ENCODE measurements at places on chromosomes 12 and 14. TPM values are rescaled to one million over a fixed set of nuclear protein-coding genes. Genes with fewer than 3 reads are reported as not detected.

- H3K36me3 ChIP-seq = no peaks in the 10 kb centered on the region
- no peak for DNase-seq
- peaks cover 8% of the 10 kb centered on the region for H3K27me3 ChIP-seq
- no peaks in the 10 kb centered on the region for H3K4me1 ChIP-seq
- H3K27ac ChIP-seq = no peak overlapping the region
Observed at GRCh38 chr14:57025456-57025855, 215.2 kb upstream of the OTX2 start.

Gene MANSC4
- not detected for total RNA-seq

Gene RND1
- total RNA-seq = 3.1 TPM

DNA sequence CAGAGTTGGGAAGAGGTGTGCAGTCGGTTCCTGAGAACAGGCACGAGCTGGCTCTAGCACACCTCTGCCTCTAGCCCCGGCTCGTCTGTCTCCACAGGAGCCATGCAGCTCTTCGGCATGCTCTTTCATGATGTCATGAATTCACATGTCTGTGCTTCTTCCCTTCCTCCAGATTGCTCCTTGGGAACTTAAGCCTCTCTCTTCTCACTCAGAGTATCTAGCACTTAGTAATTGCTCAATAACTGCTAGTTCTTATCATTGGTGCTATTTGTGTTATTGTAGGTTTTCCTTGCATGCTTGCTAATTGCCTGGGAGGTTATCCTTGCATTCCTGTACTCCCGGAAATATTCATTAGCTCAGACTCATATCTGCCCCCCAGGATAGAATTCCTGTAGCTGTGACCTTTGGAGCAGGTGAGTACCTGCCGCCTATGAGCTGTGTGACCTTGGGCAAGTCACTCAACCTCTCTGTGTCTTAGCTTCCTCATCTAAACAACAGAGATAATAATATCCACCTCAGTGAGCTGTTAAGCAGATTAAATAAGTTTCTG is 19.5 kb downstream of the FAM181A start:
- H3K4me1 ChIP-seq = peaks cover 11% of the 10 kb centered on the region
- no peak overlapping the region for H3K27ac ChIP-seq
- H3K36me3 ChIP-seq = peaks cover 8% of the 10 kb centered on the region
- no peak overlapping the region for H3K4me3 ChIP-seq

- peaks cover 31% of the 10 kb centered on the region for H3K4me1 ChIP-seq
- no peaks in the 10 kb centered on the region for H3K27me3 ChIP-seq
- H3K36me3 ChIP-seq = peaks cover 78% of the 10 kb centered on the region
- H3K4me3 ChIP-seq = no peak overlapping the region
- no peak for DNase-seq
Observed at GRCh38 chr12:31890295-31891285, 68.6 kb upstream of the RESF1 start.

Gene ALG10
- total RNA-seq = 20.6 TPM

GRCh38 chr12:70180130-70180529 is 63.1 kb upstream of the CNOT2 start:
- no peaks in the 10 kb centered on the region for H3K36me3 ChIP-seq
- no peak for DNase-seq
- peaks cover 6% of the 10 kb centered on the region for H3K27me3 ChIP-seq
- H3K27ac ChIP-seq = no peak overlapping the region
- H3K4me3 ChIP-seq = no peak overlapping the region

Gene KERA
- not detected for total RNA-seq

Gene CFAP54
- 0.52 TPM for total RNA-seq

GRCh38 chr14:50828721-50829488 is 2.1 kb downstream of the NIN start:
- peak overlapping the region; percentile 84 for H3K27ac ChIP-seq
- H3K4me3 ChIP-seq = peak overlapping the region; percentile 96
- H3K27me3 ChIP-seq = no peaks in the 10 kb centered on the region
- H3K4me1 ChIP-seq = peaks cover 67% of the 10 kb centered on the region
- no peak for DNase-seq

Gene CISTR
- total RNA-seq = not detected

GRCh38 chr12:43406801-43407200 is 145.2 kb downstream of the ADAMTS20 start:
- H3K27me3 ChIP-seq = no peaks in the 10 kb centered on the region
- H3K36me3 ChIP-seq = no peaks in the 10 kb centered on the region

Gene TUBA1A
- 54.3 TPM for total RNA-seq

GRCh38 chr12:56763753-56764657 is 881 bp downstream of the HSD17B6 start:
- no peaks in the 10 kb centered on the region for H3K4me1 ChIP-seq
- H3K27me3 ChIP-seq = no peaks in the 10 kb centered on the region
- H3K27ac ChIP-seq = no peak overlapping the region

- H3K27me3 ChIP-seq = peaks cover 4% of the 10 kb centered on the region
- peaks cover 3% of the 10 kb centered on the region for H3K36me3 ChIP-seq
- peak; percentile 59 for DNase-seq
- H3K4me1 ChIP-seq = peaks cover 3% of the 10 kb centered on the region
- H3K4me3 ChIP-seq = no peak overlapping the region
Observed at GRCh38 chr12:2944401-2945047, 14.7 kb upstream of the TEAD4 start.

- H3K27ac ChIP-seq = peak overlapping the region; percentile 99
- peak; percentile 82 for DNase-seq
- H3K4me3 ChIP-seq = peak overlapping the region; percentile 75
- H3K27me3 ChIP-seq = no peaks in the 10 kb centered on the region
Observed at GRCh38 chr12:120012067-120012621, 23.1 kb downstream of the BICDL1 start.

GRCh38 chr14:25518364-25518763 is 468.4 kb upstream of the STXBP6 start:
- H3K27ac ChIP-seq = no peak overlapping the region
- no peak overlapping the region for H3K4me3 ChIP-seq
- no peaks in the 10 kb centered on the region for H3K36me3 ChIP-seq
- no peak for DNase-seq

DNA sequence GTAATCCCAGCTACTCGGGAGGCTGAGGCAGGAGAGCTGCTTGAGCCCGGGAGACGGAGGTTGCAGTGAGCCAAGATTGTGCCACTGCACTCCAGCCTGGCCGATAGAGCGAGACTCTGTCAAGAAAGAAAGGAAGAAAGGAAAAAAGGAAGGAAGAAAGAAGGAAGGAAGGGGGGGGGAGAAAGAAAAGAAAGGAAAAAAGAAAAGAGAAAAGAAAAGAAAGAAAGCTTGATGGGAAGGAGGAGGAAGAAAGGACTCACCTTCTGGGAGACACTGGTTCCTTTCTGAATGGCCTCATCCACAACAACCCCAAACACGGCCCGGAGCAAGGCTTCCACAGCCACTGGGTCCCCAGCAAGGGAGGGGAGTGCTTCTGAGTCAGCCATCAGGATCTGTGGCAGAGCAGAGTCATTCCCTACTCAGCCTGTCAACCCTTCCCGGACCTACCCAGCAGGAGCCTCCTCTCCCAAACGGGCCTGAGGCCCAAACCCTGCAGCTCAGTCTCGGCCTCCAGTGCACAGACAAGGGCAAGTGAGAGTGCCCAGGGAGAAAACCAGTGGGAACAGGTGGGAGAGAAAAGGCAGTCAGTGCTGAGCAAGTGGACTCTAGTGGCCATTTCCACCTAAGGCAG is 7.3 kb upstream of the ZNF740 start:
- no peak overlapping the region for H3K27ac ChIP-seq
- no peak overlapping the region for H3K4me3 ChIP-seq
- H3K36me3 ChIP-seq = no peaks in the 10 kb centered on the region
- no peak for DNase-seq
- no peaks in the 10 kb centered on the region for H3K27me3 ChIP-seq
- peaks cover 4% of the 10 kb centered on the region for H3K4me1 ChIP-seq

Gene ART4
- total RNA-seq = not detected

Gene TFCP2
- total RNA-seq = 33.4 TPM

Gene KRT79
- total RNA-seq = 0.95 TPM

GRCh38 chr14:37932481-37932880 is 275.2 kb upstream of the SSTR1 start:
- H3K27ac ChIP-seq = no peak overlapping the region
- no peak overlapping the region for H3K4me3 ChIP-seq
- no peak for DNase-seq
- no peaks in the 10 kb centered on the region for H3K4me1 ChIP-seq
- peaks cover 9% of the 10 kb centered on the region for H3K27me3 ChIP-seq

Gene TAS2R46
- 0.48 TPM for total RNA-seq

Gene GALC
- 8.6 TPM for total RNA-seq

DNA sequence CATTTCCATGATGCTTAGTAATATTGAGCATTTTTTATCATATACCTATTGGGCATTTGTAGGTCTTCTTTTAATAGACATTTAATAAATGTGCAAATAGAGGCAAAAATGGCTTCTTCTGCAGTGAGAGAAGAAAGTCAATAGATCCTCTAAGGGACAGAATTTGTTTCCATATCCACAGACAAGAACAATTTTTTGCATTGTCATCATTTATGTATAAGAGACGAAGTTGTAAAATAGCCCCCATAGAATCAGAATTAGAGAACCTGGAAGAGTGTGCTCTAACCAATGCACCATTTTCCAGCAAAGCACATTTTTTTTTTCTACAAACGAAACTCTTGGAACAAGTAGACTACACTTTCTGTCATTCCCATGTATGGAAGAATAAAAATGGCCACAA is 365.1 kb upstream of the PDE3A start:
- no peak overlapping the region for H3K4me3 ChIP-seq
- H3K36me3 ChIP-seq = no peaks in the 10 kb centered on the region

DNA sequence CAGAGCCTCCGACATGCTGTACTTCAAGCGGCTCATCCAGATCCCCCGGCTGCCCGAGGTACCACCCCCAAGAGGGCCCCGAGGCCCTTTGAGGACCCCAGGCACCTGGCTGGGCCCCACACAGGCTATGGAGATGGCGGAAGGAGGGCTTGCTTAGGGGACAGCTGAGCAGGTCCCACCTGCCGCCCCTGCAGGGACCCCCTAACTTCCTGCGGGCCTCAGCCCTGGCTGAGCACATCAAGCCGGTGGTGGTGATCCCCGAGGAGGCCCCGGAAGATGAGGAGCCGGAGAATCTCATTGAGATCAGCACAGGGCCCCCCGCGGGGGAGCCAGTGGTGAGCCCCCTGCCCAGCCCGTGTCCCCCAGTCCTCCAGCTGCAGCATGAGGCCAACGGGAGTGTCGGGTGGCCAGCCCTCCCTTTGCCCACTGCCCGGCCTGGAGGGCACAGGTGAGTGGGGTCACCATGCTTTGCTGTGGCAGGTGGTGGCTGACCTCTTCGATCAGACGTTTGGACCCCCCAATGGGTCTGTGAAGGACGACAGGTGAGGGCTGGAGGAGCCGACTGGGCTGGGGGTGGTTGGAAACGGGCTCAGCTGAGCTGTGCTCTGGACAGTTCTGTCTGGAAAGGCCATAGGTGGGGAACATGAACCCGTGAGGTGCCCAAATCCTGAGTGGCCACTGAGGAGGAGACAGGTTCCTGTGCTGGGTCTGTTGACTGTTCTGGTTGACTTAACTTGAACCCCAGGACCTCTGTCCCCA is 20.0 kb downstream of the HIP1R start:
- no peaks in the 10 kb centered on the region for H3K4me1 ChIP-seq
- H3K36me3 ChIP-seq = no peaks in the 10 kb centered on the region
- no peak for DNase-seq
- no peaks in the 10 kb centered on the region for H3K27me3 ChIP-seq
- no peak overlapping the region for H3K27ac ChIP-seq

DNA sequence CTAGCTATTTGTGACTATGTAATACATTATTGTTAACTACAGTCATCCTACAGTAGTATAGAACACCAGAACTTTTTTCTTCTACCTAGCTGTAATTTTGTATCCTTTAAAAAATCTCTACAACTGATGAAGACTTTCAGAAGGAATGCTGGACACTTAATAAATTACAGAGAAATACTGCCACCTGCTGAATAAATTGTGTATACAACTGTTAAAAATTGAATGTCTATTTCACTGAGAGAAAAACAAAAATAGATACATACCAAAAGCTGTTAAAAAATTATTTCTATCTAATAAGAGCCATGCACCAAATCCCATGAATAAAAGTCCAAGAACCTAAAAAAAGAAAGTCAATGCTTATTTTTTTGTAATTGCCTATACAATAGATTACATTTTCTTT is 6.6 kb downstream of the TSPAN19 start:
- no peak overlapping the region for H3K27ac ChIP-seq
- no peak overlapping the region for H3K4me3 ChIP-seq
- H3K4me1 ChIP-seq = no peaks in the 10 kb centered on the region
- peaks cover 4% of the 10 kb centered on the region for H3K27me3 ChIP-seq
- DNase-seq = no peak

Gene BTG1
- total RNA-seq = 147 TPM

Gene STXBP6
- not detected for total RNA-seq

- H3K27ac ChIP-seq = peak overlapping the region; percentile 93
- peaks cover 79% of the 10 kb centered on the region for H3K4me1 ChIP-seq
- H3K4me3 ChIP-seq = peak overlapping the region; percentile 100
- no peak for DNase-seq
- H3K27me3 ChIP-seq = peaks cover 4% of the 10 kb centered on the region
Observed at GRCh38 chr12:6957741-6958608, 6.8 kb downstream of the PTPN6 start.

DNA sequence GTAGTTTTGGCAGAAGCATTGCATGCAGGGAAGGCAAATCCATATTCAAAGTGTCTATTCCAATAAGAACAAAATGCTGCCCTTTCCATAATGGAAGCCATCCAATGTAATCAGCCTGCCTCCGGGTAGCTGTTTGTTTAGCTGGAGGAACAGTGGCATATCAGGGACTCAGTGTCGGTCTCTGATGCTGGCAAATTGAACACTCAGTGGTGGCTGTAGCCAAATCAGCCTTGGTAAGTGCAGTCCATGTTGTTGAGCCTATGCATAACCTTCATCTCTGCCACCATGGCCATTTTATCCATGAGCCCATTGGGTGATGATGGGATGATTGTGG is 147.8 kb upstream of the MAX start:
- no peaks in the 10 kb centered on the region for H3K27me3 ChIP-seq
- H3K4me3 ChIP-seq = no peak overlapping the region
- H3K36me3 ChIP-seq = peaks cover 2% of the 10 kb centered on the region
- no peak overlapping the region for H3K27ac ChIP-seq
- no peak for DNase-seq

DNA sequence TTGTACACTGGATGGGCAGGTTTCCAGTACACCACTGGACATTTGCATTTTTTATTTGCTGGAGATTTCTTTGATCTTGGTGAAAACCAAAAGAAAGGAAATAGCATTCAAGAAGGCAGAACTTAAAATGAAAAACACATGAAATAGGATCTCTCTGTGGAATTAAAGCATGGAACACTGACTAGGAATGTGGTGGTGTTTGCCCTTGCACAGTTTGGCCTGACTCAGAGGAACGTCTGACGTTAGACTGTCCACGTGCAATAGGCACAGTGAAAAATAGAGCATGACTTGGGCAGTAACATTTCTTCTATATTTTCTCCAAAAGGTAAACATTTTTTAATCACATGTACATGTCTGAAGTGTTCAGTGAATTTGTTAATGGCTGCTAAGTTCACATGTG is 474.1 kb upstream of the PRICKLE1 start:
- no peak for DNase-seq
- H3K4me1 ChIP-seq = no peaks in the 10 kb centered on the region
- no peaks in the 10 kb centered on the region for H3K27me3 ChIP-seq
- H3K27ac ChIP-seq = no peak overlapping the region

Gene P2RX2
- total RNA-seq = not detected

Measured in activated naive CD8-positive, alpha-beta T cell treated with anti-CD3 and anti-CD28 coated beads for 36 hours (primary cell).